ENCODE measurements at places on chromosomes 3 and 15. TPM values are rescaled to one million over a fixed set of nuclear protein-coding genes. Genes with fewer than 3 reads are reported as not detected.
A peak's percentile ranks its signal among the peaks of the same experiment; 100 is the strongest.

RHOV gene
- total RNA-seq, result 18.6 TPM

DNA sequence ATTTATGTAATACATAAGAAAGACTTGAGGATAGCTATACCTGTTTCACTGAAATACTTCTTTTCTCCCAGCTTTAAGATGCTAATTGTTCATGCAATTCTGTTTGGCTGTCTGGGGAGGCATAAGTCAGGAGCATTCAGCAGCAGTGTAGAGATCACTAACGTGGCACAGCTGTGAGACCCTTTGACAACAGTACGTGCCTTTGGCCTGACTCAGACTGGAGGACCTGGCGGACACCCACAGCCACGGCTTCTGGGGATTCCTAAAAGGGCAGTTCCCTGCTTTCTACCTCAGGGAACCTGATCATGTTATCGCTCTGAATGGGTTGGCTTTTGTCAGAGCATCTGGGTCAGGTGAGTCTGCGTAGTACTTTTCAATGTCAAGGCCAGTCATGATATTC lies 295.0 kb upstream of the ICE2 start:
- no peak overlapping the region for H3K27ac ChIP-seq
- no peaks in the 10 kb centered on the region for H3K36me3 ChIP-seq
- no peak overlapping the region for H3K4me3 ChIP-seq
- no peak for DNase-seq
- H3K27me3 ChIP-seq, result no peaks in the 10 kb centered on the region

GRCh38 chr3:126439968-126440708 lies 35.6 kb downstream of the ZXDC start:
- no peaks in the 10 kb centered on the region for H3K27me3 ChIP-seq
- H3K27ac ChIP-seq, result no peak overlapping the region
- peak; percentile 7 for DNase-seq

DNA sequence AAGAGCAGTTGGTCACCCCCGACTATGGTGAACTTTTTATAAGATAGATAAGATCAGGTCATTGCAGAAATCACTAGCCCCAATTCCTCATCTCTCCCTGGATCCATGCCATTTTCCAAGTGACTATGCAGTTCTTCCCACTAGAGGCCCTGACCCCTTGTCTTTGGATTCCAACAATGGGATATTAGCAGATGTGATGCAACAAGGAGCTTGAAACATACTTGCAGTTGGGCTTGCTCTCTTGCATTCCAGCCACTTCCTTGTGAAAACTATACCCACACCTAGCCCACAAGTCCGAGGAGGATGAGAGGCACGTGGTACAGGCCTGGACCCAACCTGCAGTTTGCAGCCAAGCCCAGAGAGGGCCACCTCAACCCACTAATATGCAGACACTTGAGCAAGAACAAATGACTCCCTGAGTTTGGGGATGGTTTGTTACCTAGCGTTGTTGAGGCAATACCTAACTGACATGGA lies 60.6 kb downstream of the SUCLG2 start:
- H3K27me3 ChIP-seq, result no peaks in the 10 kb centered on the region
- H3K4me1 ChIP-seq, result no peaks in the 10 kb centered on the region
- no peak for DNase-seq
- no peak overlapping the region for H3K4me3 ChIP-seq
- H3K27ac ChIP-seq, result no peak overlapping the region
- H3K36me3 ChIP-seq, result no peaks in the 10 kb centered on the region

GRCh38 chr3:184361532-184361931 lies at the start of the genes CLCN2 and POLR2H:
TSS of gene CLCN2 (minus strand) at chr3:184361605. CDS start at chr3:184361479, 126 bp downstream.
TSS of gene POLR2H (plus strand) at chr3:184361710. CDS start at chr3:184363493, 1,783 bp downstream.
- no peaks in the 10 kb centered on the region for H3K27me3 ChIP-seq
- peak within 1 kb of the TSS; percentile 87 for H3K4me3 ChIP-seq
- DNase-seq, result peak; percentile 57
- H3K27ac ChIP-seq, result peak within 1 kb of the TSS; percentile 99
- H3K4me1 ChIP-seq, result peaks cover 10% of the 10 kb centered on the region

CD86 gene
- total RNA-seq, result 0.57 TPM

DNA sequence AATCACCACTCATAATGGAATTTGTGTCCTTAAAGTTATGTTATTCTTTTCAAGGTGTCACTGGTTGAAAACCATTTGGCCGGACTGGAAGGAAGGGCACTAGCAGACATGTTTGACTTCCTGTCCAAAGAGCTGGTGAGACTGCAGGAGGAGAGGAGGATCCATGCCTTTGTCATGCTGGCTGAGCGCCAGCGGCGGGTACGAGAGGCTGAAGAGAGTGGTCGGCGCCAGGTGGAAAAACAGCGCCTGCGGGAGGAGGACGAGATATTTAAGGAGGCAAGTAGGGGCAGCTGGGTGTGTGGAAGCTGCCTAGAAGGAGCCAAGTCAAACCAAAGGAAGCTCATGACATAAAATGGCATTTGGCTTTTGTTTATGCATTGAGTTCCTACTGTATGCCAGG lies 38.0 kb upstream of the NR1I2 start:
- H3K27me3 ChIP-seq, result no peaks in the 10 kb centered on the region
- no peaks in the 10 kb centered on the region for H3K4me1 ChIP-seq
- no peak overlapping the region for H3K4me3 ChIP-seq
- no peak overlapping the region for H3K27ac ChIP-seq

Measured in colonic mucosa (tissue), 4 donors.